NCI-H1930 (cell line): ENCODE measurements at places on chromosomes 3 and 15.

- no peak for DNase-seq
Observed at GRCh38 chr3:116285781-116286421, 159.4 kb downstream of the LSAMP start.

DNA sequence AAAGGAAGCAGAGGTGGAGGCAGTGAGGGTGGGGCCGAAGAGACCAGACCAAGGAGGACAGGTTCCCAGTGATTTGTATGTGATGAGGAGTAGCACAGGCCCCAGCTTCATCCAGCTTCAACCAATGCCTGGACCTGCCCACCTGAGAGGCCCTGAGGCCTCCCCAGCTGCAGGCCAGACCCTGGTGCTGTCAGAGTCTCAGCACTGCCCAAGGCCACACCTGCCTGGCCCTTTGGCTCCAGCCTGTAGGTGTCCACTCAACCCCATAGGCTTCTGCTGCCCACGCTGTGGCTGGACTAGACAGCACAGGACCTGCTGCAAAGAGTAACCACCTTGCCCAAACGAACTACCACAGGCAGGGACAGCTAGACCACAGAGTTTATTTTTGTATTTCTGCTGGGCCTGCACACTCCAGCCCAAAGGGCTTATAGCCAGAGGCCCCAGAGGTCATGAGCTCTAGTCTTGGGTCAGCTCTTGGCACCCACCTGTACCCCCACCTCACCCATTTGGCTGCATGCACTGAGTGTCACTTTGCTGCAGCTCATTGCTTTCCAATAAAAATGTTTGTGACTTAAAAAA, 81.9 kb upstream of the CDV3 start:
- DNase-seq: no peak

DNA sequence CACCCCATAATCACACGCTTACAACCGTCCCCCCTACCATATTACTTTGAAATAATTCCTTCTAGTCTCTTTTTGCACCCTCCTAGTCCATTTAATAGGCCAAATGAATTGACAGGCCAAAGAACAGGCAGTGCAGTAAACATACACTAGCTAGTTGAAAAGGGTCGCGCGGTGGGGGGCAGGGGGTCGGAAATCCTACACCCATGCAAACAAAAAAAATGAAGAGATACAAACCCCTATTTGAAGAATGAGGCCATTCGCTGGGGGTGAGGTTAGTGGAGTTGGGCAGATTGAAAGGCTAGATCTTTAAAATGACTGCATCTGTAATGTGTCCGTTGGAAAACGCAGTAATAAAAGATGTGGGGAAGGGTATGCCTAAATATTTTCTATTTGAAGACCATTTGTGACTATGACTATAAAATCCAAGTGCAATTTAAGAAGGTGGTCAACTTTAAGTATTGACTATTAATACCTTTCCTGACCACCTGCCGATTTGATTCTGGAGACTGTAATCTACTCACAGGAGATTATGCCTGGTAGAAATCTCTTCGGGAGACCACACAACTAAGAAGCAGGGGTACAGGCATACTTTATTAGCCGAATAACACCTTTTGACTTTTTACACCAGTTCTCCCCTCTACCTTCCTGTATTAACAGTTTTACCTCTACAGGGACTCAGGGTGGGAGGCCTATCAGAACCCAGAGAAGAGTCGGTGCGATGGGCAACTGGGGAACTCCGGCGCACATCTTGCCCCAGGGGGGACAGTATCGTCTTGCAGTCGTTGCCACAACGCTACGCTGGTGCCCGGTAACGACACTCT, 762 bp upstream of the ARL6 start:
- DNase-seq: no peak

DNA sequence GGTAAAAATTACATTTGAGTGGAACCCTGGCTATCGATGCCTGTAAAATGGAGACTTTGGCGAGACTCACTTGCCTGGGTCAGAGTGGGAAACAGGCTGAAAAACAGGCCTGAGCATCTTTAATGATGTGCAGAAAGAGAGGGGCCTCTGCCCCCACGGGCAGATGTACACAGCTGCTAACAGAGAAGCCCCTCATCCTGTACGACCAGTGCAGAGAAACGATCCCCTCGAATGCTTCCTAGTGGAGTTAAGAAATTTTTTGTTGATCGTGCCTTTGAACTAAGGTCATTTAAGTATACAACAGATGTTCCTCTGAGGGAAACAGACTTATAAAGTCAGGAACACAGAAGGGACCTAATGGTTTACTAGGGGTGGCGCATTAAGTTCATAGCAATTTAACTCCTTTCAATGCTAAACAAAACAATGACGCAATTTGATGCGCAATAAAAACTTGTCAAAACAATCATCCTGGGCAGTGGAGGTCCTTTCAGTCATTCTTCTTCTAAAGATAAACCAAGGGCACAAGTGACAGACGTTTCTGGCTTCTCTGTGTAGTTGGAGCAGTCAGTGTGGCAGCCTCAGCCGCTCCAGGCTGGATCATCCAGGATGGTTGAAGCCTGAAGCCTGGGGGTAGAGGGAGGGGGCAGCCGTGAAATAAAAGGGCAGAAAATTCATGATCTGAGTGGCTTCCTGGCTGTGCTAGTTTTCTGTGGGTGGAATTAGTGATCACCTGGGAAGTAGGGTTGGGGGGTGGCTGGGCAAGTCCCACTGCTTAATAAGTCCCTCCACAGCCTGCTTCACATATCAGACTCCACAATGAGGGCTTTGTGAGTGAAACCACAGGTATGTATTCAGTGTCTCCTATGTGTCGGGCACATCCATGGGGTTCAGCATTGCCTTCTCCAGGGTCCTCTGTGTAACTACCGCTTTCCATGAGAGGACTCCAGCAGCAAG, 50.8 kb upstream of the MRPS22 start:
- no peak for DNase-seq

DNA sequence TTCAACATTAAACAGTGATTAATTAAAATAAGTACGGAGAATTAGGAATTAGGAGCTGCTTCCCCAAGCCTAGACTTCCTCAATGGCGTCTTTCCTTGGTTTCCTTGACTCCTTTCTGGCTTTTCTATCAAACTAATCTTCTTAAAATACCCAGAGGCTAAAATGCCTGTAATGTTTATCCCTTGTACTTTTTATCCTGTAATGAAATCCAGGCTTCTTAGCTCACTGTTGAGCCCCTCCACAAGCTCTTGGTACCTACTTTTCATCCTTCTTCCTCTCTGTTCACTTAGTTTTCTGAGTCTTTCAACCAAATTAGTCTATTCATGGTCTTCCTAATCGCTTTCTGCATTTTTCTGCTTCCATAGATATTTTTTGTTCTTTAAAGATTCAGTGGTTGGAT, 6.9 kb upstream of the UBE2E1 start:
- DNase-seq: no peak

GRCh38 chr15:33344111-33344510, 33.3 kb downstream of the RYR3 start:
- no peak for DNase-seq

DNA sequence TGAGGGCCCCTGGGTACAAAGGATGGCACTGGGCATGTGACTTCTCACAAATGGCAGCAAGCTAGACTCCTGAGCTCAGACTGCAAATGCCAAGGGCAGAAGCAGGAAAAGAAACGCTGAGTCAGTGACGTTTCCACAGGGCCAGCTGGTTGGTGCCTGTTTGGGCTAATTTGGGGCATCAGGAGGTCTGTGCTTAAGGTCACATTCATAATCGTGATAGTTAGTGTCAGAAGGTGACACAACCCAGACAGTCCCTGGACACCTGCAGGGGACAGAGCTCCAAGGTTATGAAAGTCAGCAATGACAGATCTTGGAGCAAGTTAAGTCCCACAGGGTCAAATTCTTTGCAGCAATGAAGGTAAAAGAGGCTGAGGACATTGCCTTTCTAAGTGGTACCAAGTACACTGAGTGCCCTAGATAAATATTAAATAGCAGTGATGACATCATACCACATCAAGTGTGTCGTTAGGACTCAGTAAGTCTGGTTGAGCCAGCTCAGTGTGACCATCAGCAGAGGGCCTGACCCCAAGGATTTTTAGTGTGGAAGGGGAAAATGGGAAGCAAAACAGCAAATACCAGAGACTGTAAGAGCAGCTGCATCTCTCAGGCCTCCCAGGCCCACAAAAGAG, 556.9 kb upstream of the CFAP20DC start:
- no peak for DNase-seq

DNA sequence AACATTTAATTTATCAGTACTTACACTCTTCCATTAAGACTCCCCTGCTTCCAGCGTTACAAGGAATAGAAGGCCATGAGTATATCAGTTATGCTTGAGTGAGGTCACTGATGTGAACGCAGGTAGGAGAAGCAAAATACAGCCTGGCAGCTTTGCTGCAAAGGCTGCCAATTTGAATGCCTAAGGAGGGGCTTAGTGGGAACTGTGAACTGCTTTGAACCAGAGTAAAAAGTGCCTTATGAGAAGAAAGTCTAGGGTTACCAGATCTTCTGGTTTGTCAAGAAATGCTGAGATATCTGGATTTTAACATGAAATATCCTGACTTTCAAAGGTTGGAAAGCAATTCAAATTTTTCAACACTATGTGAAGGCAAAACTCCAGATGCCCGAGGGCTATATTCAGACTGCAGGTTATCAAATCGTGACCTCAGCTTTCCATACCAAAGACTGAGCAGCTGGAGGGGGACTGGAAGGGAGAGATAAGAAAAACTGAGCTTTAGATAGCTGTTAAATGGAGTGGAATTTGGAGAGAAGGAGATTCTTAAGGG, 446.3 kb upstream of the NECTIN3 start:
- DNase-seq: no peak

GRCh38 chr15:88542342-88542733, 4.1 kb downstream of the DET1 start:
- DNase-seq: no peak

DNA sequence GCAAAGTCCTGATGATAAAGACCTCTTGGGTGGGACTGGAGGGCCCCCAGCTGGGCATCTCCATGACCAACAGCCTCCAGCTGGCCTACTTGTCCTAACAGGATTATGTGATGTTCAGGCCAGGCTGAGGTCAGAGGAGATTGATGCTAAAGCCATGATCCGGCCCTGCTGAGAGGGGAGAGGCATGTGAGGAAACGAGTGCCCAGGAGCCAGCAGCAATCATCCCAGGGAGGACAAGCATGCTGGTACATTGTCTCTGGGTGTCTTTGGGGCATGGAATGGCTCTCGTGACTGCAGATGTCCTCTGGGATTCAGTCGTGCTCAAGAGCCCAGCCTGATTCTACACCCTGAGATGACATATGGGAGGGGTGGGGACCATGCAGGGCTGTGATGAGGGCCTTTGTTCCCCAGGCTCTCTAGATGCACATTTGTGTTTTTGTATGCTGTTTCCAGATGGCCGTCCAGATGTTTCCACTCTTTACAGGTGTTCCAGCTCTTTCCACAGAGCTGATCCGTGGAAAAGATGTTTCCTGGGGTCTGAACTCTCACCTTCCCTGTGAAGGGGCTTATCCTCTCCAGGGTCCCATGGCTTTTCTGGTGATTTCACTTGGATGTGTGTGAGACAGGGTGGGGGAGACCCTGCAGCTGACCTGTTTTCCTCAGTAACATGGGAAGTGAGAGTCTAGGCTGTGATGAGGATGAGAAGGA, 20.2 kb downstream of the SLC24A1 start:
- DNase-seq: no peak

DNA sequence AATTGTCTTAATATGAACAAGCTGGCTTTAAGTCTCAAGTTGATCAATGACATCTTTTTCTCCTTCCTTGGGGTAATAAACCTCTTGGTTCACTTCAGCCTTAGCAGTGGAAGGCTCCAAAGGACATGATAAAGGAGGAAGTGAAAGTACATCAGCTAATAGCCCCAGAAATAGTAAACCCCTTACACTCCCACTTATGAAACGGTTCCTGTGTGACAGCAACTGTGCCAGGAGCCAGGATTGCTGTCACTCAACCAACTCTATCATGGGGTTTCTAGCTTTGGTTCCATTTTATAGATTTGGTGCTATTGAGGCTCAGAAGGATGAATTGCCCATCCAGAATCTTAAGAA, 216.7 kb downstream of the ABHD5 start:
- no peak for DNase-seq

- no peak for DNase-seq
Observed at GRCh38 chr3:65995030-65995429, 43.7 kb downstream of the MAGI1 start.

DNA sequence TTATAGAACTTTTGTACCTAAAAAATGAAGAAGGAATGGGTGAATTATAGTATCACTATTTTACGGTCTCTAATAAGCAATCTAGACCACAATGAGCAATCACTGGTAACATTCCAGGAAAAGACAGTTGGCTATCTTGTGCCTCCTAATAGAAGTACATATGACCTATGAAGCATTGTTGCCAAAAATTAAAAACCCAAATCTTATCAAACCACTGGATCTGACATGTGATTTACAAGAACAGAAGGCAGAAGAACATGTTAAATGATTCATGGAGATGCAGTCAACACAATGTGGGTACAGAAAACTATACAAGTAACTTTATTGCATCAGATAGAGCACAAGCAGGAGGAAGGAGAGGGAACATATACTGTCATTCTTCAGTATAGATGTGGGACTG, 14.5 kb upstream of the HYKK start:
- no peak for DNase-seq

DNA sequence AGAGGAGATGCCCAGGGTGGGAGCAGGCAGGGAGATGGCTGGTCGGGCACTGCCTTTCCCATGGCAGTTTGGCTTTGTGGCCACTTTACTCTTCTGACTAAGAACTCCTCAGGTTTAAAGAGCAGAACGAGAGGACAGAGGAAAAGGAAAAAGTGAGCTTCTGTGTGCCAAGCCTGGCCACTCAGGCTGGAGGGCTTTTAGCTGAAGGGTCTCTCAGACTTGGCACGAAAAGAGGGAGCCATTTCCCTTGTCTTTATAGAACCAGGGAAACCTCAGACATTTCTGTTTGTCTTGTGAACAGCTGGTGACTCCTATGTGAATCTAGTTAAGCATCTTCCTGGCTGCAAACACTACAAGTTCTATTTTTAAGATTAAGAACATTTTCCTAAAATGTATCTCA, 23.3 kb upstream of the PSMD6 start:
- DNase-seq: no peak

GRCh38 chr3:150764967-150765366, 2.0 kb upstream of the SIAH2 start:
- DNase-seq: no peak

- no peak for DNase-seq
Observed at GRCh38 chr3:10833855-10834414, 17.9 kb downstream of the SLC6A11 start.
